ENCODE measurements at places on chromosomes 3 and 15.

GRCh38 chr3:11306817-11307589 is 34.8 kb downstream of the ATG7 start:
- H3K27ac ChIP-seq: peak overlapping the region; percentile 33
- no peaks in the 10 kb centered on the region for H3K27me3 ChIP-seq
- H3K36me3 ChIP-seq: peaks cover 31% of the 10 kb centered on the region
- H3K4me3 ChIP-seq: no peak overlapping the region

DNA sequence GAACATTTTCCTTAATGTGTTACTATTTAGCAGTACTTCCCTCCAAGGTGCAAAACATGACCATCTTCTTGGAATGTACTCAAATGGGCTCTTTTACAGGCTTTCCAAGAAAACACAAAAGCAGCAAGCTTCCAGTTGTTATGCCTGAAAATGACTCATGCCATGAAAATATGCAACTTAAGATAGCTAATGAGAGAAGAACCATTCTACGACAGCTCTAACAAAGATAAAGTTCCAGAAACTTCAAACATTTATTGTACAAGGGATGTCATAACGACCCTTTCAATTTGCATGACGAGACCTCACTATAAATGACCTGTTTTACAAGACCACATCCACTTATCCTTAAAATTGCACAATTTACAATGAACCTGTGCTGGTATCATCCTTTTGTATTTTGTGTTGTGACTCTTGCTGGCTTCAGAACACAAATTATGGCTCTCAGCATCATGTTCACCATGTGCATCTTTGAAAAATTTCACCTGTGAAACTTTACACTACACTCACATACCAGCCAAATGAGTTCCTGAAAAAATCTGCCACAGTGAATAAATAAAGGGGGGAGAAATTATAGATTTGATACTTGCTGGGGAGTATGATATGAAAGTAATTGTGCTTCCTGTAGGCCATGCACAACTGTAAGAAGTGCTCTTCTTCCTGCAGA is 433.7 kb downstream of the MAGI1 start:
- H3K36me3 ChIP-seq: no peaks in the 10 kb centered on the region
- no peaks in the 10 kb centered on the region for H3K27me3 ChIP-seq
- H3K4me1 ChIP-seq: peaks cover 7% of the 10 kb centered on the region
- no peak overlapping the region for H3K27ac ChIP-seq

- DNase-seq: no peak
- no peak overlapping the region for H3K4me3 ChIP-seq
- H3K27me3 ChIP-seq: no peaks in the 10 kb centered on the region
- H3K4me1 ChIP-seq: no peaks in the 10 kb centered on the region
- H3K27ac ChIP-seq: no peak overlapping the region
Measured at GRCh38 chr3:122774564-122774963, 19.1 kb downstream of the HSPBAP1 start.

DNA sequence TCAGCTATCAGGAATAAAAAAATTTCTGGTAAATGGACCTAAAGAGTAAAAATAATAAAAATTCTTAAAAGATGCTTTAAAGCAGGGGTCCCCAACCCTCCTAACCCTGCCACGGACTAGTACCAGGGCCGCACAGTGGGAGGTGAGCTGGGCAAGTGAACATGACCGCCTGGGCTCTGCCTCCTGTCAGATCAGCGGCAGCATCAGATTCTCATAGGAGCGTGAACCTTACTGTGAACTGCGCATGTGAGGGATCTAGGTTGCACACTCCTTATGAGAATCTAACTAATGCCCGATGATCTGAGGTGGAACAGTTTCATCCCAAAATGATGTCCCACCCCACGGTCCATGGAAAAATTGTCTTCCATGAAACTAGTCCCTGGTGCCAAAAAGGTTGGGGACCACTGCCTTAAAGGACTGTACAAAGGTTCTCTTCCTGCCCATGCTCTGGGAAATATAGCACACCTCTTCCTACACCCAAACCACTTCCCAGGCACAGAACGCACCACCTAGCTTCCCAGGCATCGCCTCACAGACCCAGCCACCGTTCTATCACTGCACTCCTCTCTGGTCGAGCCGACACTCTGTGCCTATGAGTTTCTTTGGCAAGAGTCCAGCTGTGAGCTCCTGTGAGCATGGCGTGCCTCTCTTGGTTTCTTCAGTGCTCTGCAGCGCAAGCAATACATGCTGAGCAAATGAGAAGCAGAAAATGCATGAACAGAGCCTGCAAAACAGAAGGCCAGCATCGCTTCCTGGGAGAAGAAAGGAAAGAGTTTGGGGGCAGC is 104.9 kb downstream of the OCA2 start:
- peak overlapping the region; percentile 43 for H3K27ac ChIP-seq
- H3K36me3 ChIP-seq: no peaks in the 10 kb centered on the region
- H3K4me1 ChIP-seq: no peaks in the 10 kb centered on the region

DNA sequence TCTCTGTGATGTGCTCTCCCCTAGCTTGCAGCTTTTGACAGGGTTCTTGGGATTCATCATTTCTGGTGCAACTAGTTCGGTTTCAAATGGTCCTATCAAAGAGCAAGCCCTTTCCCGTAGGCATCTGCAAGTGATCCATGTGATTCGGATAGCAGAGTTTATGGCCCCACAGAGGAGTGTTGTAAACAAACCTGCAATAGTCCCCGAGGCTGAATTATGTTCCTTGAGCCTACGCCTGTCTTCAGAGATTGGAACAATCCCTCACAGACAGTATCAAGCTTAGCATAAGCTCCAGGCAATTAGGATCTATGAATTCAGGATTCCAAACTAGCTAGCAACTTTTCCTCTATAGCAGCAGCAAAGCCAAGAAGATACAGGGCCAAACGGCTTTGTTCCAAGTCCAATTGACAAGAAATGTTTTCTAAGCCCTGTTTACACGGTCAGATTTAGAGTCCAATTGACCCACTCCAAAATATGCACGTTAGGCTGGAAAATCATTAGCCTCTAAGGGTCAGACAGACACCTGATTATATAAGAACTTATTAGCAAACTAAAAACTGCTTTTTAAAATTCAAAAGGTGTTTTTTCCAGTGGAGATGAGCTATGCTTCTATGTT is 24.8 kb downstream of the LNP1 start:
- H3K27me3 ChIP-seq: peaks cover 6% of the 10 kb centered on the region
- DNase-seq: no peak
- no peak overlapping the region for H3K4me3 ChIP-seq
- H3K36me3 ChIP-seq: no peaks in the 10 kb centered on the region
- no peaks in the 10 kb centered on the region for H3K4me1 ChIP-seq

All from endothelial cell (in vitro differentiated cells).